ENCODE measurements at places on chromosomes 4 and X. TPM values are rescaled to one million over a fixed set of nuclear protein-coding genes. Genes with fewer than 3 reads are reported as not detected.

Gene KCTD8
- total RNA-seq = 1.4 TPM

- no peak for DNase-seq
Observed at GRCh38 chrX:69808375-69808774, 192.5 kb downstream of the EDA start.

DNA sequence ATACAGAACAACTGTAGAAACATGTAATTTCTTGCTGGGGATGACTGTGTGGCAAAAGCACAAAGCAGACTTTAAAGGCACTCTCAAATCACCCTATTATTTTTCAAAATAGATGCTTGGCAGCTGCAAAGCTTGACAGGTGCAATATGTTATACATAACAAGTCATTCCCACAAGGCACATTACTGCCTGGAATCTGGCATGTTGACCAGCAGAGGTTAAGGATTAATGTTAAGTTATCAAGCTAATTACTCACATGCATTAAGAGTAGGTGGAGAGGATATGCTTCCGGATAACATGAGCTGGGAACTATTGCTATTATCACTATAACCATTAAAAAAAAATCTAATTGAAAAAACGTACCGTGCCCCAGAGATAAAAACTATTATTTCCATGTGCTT lies 17.8 kb downstream of the ANOS1 start:
- no peak for DNase-seq

Gene TADA2B
- total RNA-seq = 14.0 TPM

Gene PGAM4
- 0.28 TPM for total RNA-seq

Gene BEX2
- total RNA-seq = 45.4 TPM

Gene SATL1
- 0.11 TPM for total RNA-seq

DNA sequence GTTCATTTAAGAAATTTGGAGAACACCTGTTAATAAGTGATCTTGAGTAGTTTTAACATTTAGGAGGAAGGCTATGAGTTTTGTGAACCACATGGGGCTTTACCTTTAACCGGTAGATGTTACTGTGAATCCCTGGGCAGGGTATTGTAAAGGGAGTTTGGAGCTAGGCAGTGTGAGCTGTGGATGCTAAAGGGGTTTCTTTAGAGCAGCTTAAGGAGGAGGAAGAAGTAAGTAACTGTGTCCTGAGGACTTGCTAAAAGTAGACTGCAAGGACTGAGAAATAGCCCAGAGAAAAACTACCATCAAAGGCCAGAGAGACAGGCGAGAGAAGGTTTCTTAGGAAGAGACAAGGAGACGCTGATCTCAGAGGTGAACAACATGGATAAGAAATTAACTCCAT lies 5.6 kb downstream of the RHOH start:
- DNase-seq = no peak

DNA sequence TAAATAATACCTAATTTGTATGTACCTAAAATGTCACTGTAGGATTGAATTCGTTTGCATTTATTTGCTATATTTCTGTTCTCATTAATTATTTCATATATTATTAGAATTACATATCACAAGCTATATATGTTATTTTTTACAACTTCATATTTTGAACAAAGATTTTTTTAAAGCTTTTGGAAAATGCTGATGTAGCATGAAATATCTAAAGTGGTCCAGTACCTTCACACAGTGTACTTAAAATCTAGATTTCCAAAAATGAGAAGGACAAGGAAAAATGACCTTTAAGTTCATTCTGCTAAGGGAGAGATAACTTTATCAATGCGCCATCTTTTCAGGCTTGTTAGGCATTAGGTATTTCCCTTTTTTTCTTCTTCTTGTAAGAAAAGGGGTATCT lies 71.8 kb downstream of the LARP7 start:
- DNase-seq = no peak

GRCh38 chr4:20643631-20644030 lies 56.6 kb upstream of the PACRGL start:
- no peak for DNase-seq

- DNase-seq = no peak
Observed at GRCh38 chr4:48342606-48342880, 1.2 kb downstream of the SLAIN2 start.

DNA sequence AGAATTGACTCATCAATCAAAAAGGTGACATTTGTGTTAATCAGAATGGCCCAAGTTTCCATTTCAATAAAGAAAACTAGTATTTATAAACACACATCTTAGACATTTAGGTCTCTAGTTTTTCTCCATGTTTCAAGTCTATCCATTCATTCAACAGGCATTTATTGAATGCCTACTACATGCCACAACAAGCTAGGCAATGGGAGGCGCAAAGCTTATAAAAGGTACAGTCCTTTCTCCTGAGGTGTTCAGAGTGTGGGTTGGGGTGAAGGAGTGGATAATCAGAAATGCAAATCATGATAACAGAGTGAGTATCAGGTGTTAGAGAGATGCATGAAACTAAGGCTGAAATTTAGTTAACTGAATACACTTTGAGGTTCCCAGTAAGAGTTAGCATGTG lies 78.0 kb downstream of the HCCS start:
- no peak for DNase-seq

DNA sequence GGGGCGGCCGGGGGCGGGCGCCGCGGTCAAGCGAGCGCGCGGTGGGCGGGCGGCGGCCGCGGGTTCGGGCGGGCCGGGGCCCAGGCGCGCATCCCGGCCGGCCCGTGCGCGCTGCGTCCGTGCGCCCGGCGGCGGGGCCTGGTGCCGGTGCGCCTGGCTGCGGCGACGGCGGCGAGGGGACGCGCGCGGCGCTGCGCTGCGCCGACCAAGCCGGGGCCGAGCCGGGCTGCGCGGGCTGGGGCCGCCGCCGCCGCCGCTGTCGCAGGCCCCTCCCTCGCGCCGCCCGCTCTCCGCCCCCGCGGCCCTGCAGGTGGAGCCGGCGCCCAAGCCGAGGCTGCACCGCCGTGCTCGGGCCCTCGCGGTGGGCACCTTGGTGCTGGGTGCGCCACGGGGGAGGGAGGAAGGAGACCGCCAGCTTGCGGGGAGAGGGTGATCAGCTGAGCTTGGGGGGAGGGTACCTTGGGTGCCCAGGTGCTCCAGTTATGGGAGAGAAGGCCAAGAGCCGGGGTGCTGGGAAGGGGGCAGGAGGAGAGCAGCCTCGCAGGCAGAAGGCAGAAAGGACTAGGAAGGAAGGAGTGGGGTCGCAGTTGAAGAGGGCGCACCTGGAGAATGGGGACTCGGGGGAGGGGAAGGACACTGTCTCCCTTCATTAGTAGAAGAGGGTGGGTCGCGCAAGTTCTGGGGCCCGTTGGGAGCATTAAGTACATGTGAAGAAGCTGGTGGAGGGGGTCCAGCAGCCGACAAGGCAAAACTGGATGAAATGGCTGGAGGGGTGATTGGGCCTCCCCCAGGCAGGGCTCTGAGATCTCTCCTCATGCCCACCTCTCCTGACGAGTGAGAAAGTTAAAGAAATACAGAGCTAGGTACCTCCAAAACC lies at the start of gene PPP2R2C:
Gene PPP2R2C (minus strand): TSS at position 228 of the 877 bp plus-strand sequence. CDS start 385 bp downstream, outside the sequence.
- DNase-seq = peak; percentile 91

Gene RBBP7
- total RNA-seq = 198 TPM

DNA sequence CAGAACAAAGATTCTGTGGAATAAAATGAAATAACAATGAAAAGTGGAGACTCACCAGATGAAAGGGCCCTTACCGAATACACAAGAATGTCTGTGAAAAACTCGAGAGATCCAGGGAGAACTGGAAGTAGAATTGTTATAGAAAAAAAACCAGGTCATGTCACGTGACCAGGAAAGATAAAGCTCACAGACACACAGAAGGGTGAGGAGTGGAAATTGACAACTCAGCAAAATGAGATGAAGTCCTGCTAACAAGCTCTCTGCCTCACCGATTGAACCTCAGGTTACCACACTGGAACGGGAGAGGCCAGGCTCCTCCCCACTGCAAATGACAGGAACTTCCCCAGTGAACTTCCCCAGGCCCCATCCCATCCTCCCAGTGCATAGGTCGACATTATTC lies 1618.0 kb upstream of the PCDH10 start:
- DNase-seq = no peak

Gene PWWP3B
- 0.52 TPM for total RNA-seq

DNA sequence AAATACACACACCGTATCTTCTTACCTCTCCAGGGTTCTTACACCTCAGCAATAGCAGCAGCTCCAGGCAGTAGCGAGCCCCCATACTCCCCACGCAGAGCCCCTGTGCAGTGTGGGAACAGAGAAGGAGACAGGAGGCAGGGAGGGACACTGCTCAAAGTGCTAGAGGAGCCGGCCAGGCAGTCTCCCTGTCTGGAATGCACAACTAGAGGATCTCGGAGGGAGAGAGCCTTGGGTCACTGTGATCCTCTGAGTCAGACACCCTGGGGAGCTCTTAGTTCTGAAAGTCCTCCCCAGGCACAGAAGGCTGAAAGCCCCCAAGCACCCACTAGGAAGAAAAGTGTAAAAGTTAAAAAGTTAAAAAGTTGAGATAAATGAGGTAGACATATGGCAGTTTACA lies 16.0 kb downstream of the AMELX start:
- DNase-seq = peak; percentile 15

- DNase-seq = peak; percentile 86
Observed at GRCh38 chr4:2007804-2008670, 737 bp downstream of the NELFA start.

Gene TMPRSS11B
- total RNA-seq = not detected

Gene TLR1
- not detected for total RNA-seq

Measured in H7 (cell line).